A549 treated with GW870086 at 1 μM for 4 hours (cell line): ENCODE measurements at places on chromosomes 5 and 9. TPM values are rescaled to one million over a fixed set of nuclear protein-coding genes. Genes with fewer than 3 reads are reported as not detected.

The DMAC1 gene
- total RNA-seq, result 28.5 to 77.7 TPM (median 75.1 TPM) in 5 replicates

The MYO10 gene
- 34.3 to 43.6 TPM (median 42.2 TPM) in 5 replicates for total RNA-seq

The ATP10B gene
- not detected in 5 replicates for total RNA-seq

The FAM169A gene
- total RNA-seq, result 3.6 to 7.7 TPM (median 7.2 TPM) in 5 replicates

The ZNF484 gene
- total RNA-seq, result 2.3 to 2.8 TPM (median 2.6 TPM) in 5 replicates

The BTNL3 gene
- total RNA-seq, result not detected in 5 replicates

The MROH2B gene
- total RNA-seq, result not detected in 5 replicates

The EPB41L4A gene
- 2.5 to 2.8 TPM (median 2.6 TPM) in 5 replicates for total RNA-seq
